Fibroblast of villous mesenchyme (primary cell): ENCODE measurements at places on chromosomes 6 and 20.

DNA sequence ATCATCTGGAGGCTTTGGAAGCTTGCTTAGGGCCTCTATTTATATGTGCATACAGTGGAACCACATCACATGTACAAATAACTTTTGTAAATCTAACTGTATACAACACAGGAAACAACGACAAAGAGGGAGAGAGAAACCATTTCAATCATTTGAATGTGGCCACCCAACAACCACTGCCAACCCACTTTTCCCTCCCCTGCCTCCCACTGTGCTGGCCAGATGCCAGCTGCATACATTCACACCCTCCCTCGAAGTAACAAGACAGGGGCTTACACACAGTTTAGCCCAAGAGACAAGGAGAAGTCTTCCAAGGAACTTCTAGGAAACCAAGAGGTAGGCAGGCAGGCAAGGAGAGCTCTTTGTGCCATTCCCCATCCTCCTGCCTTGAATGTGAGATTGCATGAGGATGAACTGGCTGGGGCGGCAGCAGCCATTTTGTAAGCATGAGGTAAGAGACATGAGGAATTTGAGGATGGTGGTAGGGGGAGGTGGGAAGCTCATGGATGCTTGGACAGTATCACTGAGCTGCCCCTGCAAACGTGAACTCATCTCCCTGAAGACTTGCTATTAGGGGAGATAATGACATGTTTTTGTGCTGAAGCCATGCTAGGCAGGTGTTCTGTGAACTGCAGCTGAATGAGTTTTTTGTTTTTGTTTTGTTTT lies 18.2 kb downstream of the BMP7 start:
- no peak for DNase-seq

GRCh38 chr6:56242346-56242745 lies 5.0 kb downstream of the COL21A1 start:
- DNase-seq, result peak; percentile 64

- peak; percentile 64 for DNase-seq
These were observed 168.1 kb upstream of the TOP1 start for GRCh38 chr20:40860487-40860902.

DNA sequence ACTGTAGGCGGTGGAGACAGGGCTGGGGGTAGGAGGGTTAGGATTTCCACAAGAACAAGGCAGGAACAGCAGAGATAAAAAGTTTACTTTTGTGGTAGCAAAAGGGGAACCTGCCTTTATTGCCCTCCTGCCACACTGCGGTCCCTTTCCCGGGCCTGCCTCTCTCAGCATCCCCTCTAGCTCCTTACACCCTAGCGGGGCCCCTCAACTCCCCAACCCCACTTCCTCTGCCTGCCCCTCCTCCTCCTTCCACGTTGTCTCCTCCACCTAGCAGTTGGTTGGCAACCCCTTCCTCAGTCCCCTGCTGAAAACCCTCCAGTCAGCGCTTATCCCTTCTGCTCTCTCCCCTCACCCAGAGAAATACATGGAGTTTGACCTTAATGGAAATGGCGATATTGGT lies 714 bp downstream of the AIF1 start:
- no peak for DNase-seq

- peak; percentile 17 for DNase-seq
These were observed 1.6 kb upstream of the TOMM6 start for GRCh38 chr6:41785689-41786450.

- peak; percentile 57 for DNase-seq
These were observed 40.4 kb upstream of the TINAG start for GRCh38 chr6:54267798-54268197.

DNA sequence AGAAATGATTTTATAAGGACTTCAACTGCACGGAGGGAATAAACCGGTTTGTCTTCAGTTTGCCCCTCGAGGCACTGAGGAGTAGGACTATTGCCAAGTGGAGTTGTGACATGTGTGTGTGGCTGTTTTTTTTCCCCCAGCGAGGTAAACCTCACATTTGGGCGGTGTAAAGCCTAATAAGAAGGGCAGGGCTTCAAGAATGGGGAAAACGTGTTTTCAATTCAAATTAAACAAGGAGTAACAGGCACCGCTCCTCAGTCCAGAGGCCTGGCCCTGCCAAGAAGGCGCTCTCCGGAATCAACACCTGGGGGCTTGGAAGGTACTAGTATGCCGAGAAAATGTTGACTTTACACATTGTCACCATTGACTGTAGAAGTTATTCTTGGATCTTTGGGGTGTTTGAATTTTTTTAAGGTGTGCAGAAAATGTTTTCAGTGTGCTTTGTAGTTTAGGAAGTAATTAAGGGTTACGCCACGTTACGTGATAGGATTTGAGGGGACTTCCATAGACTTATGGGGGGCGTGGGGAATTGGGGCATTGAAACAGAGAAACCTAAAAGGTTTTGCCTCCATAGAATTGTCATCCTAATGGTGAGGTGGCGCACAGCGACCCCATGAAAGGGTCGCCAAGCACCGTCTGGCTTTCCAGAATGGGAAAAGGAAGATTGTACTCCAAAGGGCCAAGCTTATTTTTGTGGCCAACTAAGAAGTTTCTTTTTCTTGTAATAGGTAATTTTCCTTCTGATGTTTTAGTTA lies 791 bp downstream of the ADGRG6 start:
- no peak for DNase-seq

GRCh38 chr20:38231531-38232121 lies 28.9 kb downstream of the KIAA1755 start:
- DNase-seq, result peak; percentile 46

- DNase-seq, result no peak
These were observed 124.9 kb upstream of the MAFB start for GRCh38 chr20:40813708-40814630.
